ENCODE measurements at places on chromosomes 4 and X.

- DNase-seq = no peak
Observed at GRCh38 chr4:113659127-113659526, 102.4 kb downstream of the CAMK2D start.

- peak; percentile 73 for DNase-seq
Observed at GRCh38 chrX:17552044-17552650, 177.1 kb downstream of the NHS start.

- no peak for DNase-seq
Observed at GRCh38 chr4:3687538-3687937, 78.6 kb upstream of the ADRA2C start.

DNA sequence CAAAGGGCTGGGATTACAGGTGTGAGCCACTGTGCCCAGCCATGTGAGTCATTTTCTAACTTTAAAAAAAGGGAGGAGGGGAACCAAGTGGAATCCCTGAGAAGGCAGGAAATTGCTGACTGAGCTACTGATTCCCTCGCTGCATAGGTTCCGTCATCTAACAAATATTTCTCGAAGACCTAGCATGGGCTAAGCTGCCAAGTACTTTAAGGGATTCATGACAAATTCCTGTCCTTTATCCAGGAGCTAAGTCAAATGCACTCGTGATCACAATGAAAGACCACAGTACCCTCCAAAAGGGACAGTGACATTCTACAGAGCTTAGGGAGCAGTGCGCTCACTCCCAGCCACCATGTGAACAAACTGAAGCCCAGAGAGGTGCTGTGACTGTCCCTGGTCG lies 33.2 kb upstream of the MAN2B2 start:
- DNase-seq = no peak

- DNase-seq = no peak
Observed at GRCh38 chr4:116343809-116344208, 741.6 kb downstream of the TRAM1L1 start.

- DNase-seq = no peak
Observed at GRCh38 chrX:74272230-74272629, 31.8 kb upstream of the ZCCHC13 start.

- peak; percentile 69 for DNase-seq
Observed at GRCh38 chr4:186029571-186030398, 39.2 kb upstream of the TLR3 start.

GRCh38 chr4:38284294-38285030 lies 324.3 kb downstream of the PTTG2 start:
- no peak for DNase-seq

- DNase-seq = peak; percentile 70
Observed at GRCh38 chr4:48905363-48906015, 1.1 kb downstream of the OCIAD2 start.

- DNase-seq = no peak
Observed at GRCh38 chr4:138599965-138600364, 357.8 kb upstream of the SLC7A11 start.

DNA sequence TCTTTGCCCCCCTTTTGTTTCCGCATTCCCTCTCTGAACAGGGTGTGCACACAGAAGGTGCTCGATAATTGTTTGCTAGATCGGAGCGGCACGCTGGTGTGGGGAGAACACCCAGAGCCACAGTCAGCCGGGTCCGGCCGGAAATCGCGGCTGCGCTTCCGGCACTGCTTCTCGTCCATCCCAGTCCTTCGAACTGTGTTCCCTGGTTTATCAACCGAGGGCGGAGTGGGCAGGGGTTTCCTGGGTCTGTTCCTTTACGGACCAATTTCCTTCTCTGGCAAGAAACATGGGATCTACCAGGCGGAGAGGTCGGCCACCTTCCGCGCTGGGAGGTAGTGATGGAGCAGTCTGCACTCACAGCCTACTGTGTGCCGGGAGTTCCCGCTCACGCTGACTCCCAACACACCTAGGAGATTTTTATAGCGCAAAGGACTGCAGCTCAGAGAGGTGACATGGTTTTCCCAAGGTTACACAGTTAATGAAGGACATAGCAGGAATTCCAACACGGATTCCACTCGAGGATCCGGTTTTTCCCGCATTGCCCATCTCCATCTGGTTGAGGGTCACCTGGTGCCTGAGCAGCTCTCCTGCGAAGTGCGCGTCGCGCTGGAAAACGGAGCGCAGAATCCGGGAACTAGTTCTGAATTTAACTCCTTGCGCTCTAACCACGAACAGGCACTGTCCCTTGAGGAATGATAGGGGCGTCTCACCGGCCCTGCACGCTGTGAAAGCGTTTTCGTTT lies 6.8 kb downstream of the MSX1 start:
- no peak for DNase-seq

DNA sequence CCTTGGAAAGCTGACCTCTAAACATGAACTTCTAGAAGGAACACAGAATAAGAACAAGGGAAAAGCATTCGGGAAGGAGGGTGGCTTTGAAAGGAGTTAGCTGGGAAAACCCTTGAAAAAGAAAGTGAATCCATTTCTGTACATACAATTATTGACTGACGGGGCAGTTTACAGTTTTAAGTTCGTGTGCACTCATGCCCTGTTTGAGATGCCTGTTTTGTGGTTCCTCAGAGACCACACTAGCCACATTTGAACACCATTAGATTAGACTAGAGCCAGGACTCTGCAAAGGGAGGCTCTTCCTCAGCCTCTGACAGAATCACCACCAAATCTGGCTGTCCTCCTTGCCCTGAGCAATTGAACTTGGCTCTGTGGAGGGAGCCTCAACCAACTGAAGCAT lies 158.3 kb downstream of the PALLD start:
- no peak for DNase-seq

DNA sequence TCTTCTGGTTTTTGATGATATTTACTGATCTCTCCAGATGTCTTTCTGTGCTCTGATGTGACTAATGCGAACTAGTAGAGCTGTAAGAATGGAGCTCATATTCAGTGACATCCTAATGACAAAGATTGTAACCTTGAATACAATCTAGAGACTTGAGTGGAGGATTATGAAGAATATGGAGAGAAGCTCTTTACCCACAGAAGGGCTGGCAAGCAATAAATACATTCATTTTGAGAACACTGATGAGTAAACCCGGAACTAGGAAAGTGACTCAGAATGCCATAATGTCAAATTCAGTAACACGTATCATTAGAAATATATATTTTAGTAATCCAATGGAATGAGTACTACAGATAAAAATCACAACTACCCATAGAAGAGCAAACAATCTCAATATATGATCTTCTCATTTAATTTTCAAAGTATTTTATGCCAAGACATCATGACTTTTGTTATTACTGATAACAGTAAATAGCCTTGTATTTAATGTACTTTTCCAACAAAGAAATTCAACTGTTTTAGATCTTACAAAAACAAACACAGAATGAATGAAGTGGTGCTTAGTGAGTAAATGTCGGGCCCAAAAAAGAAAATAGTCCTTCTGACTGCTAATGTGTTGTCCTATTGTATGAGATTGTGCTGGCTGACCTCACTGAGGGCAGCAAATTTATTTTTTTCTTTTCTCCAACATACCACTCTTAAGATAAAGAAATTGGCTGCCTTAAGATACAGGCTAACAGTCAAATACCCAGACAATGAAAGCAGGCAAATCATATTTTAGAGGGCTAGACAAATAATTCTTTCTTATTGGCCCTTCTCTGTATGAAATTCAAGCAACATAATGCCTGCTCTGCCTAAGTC lies 49.2 kb upstream of the HDAC8 start:
- peak; percentile 53 for DNase-seq

DNA sequence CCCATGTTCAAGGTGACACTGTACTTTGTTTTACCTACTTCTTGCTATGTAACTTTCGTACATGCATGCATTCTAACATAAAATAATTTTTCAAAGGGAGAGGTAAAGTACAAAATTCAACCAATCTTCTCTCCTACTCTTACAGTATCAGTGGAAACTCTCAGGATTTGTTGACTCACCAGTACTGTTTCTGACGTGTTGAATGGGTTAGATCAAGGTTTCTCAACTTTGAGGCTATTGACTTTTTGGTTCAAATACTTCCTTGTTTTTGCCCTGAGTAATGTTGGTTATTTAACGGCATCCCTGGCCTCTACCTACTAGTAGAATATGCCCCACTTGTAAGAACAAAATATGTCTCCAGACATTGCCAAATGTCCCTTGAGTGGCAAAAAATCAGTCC lies 94.6 kb upstream of the SMAD1 start:
- no peak for DNase-seq

DNA sequence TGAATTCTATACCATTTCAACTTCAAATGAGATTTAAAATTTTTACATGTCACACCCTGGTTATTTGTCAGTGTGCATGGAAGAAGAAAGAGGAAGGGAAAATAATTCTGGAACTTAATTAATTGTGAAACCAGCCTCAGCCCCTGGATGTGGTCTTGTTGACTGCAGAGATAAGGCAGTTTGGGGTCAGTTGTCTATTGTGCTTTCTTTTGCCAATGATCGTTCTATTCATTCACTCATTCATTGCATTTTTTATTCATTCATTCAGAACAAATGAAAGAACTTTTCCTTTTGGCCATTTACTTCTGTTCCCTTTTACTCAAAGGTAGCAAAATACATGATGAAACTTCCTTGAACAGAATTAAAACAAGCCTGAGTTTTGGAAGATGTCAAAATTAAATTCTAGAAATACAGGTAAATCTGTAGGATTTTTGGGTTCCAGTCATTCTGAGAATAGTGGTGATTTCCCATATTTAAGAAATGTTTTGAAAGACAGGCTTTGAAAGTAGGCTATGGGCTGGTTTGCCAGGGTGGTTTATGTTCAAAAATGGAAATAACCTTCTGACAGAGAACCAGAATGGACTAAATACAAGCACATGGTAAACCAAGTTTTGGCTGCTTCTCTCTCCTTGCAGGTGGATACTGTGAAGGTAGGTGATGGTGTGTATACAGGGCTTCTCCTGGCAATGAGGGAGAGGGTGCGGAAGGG lies 35.7 kb downstream of the PARM1 start:
- no peak for DNase-seq

DNA sequence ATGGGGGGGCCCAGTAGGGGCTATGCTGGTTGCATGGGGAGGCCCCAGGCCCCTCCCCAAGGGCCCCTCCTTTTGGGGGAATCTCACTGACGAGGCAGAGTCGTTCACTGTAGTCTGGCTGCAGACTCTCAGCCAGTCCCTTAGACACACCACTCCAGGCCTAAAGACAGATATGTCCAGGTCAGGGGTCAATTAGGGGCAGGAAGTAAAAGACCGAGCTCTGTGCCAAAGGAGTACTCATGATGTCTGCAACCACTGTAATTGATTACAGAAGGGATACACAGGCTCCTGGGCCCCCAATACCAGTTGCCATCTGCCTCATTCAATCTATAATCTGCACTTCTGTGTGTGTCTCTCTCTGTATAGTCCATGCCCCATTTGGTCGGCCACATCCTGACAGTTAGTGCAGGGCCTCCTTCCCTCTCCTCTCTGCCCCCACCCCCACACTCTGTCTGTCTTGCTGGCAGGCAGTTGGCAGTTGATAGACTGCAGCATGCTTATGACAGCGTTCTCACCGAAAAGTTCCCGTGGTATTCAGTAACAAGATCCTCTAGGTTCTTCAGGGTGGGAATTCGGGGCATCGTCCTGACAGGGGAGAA lies 1.3 kb upstream of the CXorf65 start:
- no peak for DNase-seq

DNA sequence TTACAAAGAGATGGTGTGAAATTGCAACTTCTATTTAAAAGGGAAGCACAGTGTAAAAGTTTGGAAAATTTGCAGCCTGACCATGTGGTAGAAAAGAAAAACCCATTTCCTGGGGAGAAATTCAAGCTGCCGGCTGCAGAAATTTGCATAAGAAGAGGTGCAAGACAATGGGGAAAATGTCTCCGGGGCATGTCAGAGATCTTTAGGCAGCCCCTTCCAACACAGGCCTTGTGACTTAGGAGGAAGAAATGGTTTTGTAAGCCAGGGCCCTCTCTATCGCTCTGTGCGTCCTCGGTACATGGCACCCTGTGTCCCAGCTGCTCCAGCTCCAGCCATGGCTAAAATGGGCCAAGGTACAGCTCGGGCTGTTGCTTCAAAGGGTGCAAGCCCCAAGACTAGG lies 40.4 kb downstream of the CCDC158 start:
- DNase-seq = no peak

- DNase-seq = no peak
Observed at GRCh38 chr4:16386711-16387320, 160.5 kb upstream of the TAPT1 start.

- DNase-seq = no peak
Observed at GRCh38 chr4:89570931-89571330, 263.3 kb upstream of the GPRIN3 start.

DNA sequence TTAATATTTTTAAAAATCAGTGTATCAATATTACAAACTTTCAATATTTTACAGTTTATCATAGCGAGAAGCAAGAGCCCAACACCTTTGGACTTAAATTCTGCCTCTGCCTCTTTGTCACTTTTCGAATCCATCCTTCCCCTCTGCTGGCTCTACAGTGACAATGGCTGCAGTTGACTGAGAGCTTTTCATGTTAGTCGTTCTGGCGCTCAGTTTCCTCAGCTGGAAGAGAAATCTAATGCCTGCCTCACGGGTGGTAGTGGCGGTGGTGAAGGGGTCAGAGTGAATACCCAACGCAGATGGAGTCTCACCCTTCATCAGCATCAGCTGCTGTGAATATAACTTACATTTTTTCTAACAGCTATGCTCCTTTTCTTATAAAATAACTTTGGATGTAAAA lies 144.8 kb downstream of the NWD2 start:
- DNase-seq = no peak

DNA sequence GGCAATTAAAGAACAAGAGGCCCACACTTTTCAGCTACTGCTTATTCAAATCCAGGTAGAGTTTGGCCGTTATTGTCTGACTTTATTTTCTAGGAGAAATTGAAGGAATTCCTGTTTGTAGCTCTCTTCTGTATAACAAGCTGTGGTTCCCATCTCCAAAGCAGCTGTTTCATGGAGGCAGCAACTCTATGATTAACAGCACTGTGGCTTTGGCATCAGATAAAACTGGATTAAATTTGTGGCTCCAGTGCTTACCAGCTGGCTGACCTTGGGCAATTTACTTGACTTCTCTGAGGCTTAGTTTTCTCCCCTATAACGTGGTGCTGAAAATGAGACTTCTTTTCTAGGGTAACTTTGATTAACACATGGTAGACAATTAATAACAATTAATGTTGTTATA lies 28.1 kb downstream of the SLC30A9 start:
- peak; percentile 8 for DNase-seq

DNA sequence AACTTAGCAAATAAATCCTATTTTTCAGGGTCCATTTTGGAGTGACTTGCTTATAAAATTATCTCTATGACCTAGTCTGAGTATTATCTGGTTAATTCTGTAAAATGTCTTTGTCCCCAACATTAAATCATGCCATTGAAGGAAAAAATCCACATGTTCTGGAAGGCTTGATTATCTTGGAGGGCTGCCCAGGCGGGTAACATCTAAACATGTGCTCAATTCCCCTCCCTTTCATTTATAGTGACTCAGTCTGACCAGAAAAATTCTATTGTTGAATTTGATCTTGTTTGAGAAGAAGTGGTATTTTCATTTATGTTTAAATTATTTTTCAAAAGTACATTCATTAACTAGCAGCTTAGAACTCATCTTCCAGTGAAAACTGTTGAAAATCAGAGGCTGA lies 55.4 kb upstream of the SLC10A7 start:
- peak; percentile 26 for DNase-seq

DNA sequence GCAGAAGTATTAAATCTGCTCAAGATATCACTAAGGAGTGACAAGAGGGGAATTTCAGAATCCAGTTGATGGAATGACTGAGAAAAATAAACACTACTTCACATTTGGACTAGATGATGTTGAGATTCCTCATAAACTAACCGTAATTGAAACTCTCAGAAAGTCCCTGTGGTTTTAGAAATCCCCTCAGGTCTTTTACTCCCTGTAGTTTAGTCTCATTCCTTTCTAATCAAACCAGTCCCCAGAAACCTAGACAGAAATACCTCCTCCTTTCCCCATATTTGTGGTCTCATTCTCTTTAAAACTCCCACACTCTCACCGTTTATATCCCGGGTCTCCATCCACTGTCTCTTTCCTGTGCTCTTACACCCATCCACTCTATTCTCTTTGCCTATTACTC lies 15.0 kb upstream of the TLR1 start:
- peak; percentile 65 for DNase-seq
